Fibroblast of upper back skin (primary cell): ENCODE measurements at places on chromosomes 7 and 10.

DNA sequence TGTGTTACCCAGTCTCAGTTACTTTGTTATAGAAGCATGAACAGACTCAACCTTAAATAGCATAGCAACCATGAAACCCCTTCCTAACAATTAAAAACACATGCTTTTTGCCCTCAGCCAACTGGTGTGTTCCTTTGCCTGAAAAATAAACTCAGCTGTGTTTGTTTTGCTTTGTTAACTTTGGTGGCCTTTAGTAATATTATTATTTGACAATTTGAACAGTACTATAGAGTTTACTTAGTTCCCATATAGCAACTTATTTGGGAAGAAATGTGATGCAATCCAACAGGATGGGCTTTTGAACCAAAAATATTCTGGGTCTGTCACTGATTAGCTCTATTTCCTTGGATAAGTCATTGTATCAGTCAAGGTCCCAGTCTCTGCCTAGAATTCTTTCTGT, 22.5 kb upstream of the MKLN1 start:
- DNase-seq, result no peak

DNA sequence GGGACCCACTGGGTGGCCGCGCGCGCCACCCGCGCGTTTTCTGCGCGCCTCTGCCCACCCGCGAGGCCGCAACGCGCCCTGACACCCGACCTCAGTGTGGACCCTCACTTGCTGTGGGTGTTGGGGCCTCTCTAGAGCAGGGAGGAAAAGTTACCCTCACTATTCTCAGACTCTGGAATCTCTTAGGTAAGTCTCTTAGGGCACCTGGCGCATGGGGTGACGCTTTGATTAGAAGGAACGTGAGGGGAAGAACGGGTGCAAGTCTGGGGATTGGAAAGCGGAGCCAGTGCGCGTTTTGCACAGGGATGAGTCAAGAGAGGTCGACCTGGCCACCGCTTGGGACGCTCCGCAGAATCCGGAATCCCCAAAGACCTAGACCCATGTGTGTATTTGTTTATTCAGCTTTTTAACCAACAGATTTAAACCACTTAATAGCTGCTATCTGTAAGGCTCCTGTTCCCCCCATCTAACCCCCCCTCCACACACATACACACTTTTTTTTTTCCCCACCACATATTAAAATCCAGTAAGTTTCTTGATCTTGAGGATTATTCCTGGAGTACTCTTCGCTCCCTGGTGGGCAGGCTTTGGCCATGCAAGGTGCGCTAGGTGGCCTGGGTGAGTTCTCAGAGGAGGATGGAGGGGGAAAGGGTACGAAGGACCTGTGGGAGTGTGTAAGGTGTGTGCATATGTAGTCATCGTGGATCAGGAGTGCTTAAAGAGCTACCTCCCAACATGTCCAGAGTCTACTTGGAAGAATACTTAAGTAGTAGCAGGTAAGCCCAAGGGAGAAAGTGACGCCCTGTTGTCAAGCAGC, 169.1 kb upstream of the PPP1R3A start:
- DNase-seq, result no peak

DNA sequence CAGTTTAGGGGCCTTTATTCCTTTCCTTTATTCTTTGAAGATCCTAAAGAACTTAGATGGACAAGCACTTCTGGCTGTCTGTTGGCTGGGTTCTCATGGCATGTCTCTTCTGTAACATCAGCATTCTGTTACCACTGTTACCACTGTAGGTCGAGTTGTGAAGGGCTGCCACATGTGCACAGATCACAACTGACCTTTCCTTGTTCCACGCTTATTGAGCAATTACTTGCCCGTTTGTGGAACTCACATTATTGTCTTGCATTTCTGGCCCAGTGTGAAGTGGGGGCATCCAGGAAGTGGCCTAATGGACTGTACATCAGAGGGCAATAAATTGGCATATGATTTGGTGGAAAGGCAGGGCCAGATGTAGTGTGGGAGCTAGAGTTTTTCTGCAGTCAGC, 23.7 kb downstream of the GBF1 start:
- no peak for DNase-seq

DNA sequence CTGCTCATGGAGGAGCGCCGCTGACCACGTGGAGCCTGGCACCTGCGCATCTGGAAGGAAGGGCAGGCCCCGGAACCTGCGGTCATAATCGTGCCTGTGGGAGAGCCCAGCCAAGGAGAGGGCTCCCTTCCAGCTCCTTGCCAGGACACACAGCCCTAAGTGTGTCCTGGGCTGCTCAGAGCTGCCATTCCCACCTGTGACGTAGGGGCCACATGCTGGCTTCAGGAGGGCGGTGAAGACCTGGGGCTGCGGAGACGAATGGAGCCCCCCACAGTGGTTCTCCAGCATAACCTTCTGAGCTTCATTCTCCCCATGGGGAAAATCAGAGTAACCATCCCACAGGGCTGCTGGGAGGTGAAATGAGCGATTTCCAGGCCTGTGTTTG, 127.6 kb upstream of the CHST15 start:
- DNase-seq, result no peak

GRCh38 chr10:113616244-113617074, 47.4 kb downstream of the NRAP start:
- DNase-seq, result peak; percentile 6

DNA sequence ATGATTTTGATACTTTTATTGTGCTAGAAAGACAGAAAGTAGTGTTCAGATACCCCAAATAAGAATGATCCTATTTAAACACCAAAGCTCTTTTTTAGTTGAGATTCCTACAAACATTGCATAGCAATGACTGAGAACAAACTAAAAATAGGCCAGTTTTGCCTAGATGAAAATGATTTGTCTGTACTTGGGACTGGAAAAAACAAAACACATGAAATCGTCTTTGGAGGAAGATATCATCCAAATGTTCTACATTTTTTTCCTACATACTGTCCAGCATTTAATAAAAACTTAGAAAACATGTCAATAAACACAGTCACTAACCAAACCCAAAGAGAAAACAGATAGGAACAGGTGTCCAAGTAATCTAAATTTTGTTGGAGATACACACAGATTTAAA, 111.6 kb upstream of the MEOX2 start:
- no peak for DNase-seq

GRCh38 chr10:79184657-79185056, 115.9 kb downstream of the ZMIZ1 start:
- no peak for DNase-seq

DNA sequence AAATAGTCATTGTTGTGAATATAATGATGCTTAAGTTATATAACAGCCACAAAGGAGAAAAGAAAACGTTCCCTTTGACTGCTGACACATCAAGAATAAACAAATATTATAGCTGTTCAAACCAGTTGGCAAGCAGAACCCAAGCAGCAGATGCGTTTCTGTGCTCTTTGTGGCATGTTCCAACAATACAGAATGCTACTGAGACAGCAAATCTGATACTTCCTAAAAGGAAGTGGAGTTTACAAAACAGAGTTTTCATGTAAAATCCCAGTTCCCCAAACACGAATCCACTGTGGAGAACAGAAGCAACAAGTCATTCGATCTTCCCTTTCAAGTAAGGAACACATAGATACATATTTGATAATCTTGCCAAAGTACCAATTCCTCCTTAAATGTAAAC, 170.9 kb upstream of the ASAH2 start:
- no peak for DNase-seq

DNA sequence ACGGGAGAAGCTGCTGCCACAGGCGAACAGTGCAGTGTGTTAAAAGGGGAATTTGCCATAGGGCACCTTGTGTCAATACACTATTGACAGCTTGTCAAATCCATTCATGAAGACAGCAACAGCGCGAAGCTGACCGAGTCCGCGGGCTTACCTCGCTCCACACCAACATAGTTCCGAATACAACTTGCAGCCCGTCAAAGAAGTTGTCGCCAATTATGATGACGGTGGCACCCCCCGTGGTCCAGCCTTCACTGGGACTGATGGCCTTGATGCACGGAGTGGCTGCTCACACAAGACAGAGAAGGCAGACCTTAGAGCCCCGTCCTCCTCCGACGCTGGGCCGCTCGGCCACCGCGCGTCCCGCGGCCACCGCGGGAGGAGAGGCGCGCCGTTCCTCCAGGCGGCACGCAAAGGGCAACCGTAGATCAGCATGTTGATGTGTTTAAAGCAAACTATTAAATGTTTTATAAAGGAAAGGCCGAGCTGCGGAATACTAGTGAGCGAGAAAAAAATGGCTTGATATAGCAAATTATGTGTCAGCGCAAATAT, 96.4 kb downstream of the EBF3 start:
- DNase-seq, result no peak

- peak; percentile 47 for DNase-seq
Measured at GRCh38 chr10:93821051-93821772, 63.5 kb downstream of the LGI1 start.

GRCh38 chr10:50917486-50917885, 32.1 kb upstream of the A1CF start:
- peak; percentile 61 for DNase-seq

- peak; percentile 65 for DNase-seq
Measured at GRCh38 chr7:157271315-157271990, 65.4 kb upstream of the DNAJB6 start.

- DNase-seq, result no peak
Measured at GRCh38 chr10:99590799-99591198, 29.4 kb downstream of the SLC25A28 start.

DNA sequence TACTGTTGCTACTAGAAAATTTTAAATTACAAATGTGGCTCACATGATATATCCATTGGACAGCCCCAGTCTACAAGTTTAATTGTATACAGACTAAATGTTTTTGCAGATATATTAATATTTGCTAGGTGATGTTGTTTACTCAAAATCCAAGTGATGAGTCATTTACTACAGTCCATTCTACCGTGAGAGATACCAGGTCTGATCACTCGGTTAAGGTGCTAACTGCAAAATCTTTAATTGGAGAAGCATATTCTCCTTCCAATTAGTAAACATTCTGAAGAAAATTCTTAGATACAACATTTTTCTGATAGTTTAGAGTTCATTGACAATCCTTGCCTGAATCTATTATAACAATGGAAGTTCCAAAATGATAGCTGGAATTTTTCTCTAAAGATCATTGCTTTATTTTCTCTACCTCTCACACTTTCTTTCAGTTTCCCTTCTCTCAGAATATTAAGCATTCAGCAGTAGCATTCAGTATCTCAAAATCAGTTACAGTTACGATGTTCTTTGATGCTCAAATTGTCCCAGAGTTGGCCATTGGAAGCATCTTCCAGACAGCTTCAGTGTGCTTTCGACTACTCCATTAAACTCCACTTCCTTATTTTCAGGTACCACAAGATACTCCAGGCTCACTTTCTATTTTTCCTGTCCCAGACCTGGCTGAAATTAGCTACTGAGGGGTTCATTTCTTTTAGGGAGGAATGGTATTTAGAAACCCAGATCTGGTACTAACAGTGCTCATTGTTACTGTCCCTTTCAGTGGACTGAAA, 2.3 kb downstream of the ABCB1 start:
- DNase-seq, result no peak

- peak; percentile 86 for DNase-seq
Measured at GRCh38 chr10:59098831-59099452, 77.5 kb upstream of the PHYHIPL start.

- DNase-seq, result peak; percentile 94
Measured at GRCh38 chr10:63798599-63799498, 277.6 kb downstream of the REEP3 start.

- DNase-seq, result no peak
Measured at GRCh38 chr7:92121681-92122080, 12.6 kb downstream of the CYP51A1 start.

DNA sequence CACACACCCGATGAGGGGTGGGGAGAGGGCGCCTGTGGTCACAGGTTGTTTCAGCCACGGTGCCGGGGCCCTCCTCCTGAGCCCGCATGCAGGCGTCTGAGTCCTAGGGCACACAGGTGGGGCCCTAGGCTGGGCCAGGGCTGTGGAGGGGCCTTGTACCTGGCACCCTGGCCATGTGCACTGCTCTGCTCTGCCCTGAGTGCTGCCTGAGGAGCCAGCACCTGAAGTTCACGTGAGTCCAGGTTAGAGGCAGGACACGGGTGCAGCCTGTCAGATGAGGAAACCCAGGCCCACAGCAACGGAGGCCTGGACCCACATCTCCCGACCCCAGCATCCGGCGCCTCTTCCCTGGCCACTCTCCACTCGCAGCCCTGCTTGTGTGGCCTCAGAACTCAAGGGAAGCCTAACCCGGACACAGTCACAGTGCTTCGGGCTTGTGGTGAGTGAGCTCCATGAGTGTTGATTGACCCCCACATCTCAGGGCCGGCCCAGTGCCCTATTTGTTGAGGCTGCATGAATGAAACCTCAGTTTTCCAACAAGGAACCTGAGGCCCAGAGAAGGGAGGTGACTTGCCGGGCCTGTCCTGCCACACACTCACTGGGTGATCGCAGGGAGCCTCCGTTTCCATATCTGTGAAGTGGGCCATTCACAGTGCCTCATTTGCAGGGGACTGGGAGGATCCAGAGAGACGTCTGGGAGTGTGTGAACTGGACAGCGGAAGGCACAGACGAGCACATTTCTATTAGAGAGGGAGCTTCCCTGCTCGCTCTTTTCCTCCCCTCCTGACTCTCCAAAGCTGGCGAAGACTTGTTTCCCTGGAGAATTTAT, 39.6 kb downstream of the PPIF start:
- DNase-seq, result no peak

DNA sequence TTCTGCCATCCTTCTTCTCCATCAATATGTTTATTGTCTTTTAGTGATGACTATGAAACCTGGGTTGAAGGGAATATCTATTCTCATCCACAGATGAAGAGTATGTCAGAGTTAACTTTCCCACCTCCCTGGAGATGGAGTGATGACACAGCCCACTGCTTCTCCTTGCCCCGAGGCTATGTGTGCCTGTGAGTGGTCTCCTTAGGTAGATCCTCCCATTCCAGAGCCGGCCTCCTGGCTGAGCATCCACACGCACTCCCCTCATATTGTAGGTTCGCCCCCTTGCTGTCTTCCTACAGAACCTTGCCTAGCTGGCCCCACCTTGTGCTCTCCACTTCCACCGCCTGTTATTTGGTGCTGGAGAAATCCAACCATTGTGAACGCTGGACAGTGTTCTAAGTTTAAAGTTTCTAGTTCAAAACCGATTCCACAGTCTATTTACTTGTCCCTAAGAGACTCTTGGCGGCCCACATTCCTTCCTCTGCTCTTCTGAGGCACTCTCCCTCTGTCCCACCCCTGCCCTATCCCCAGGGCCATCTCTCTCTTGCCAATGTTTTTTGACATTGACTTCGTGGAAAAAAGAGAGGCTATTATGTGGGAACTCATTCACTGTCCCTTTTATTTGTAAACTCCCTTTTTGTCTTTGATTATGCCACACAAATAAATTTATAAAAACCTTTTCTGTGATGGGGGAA, 168.0 kb downstream of the ZNF438 start:
- no peak for DNase-seq

DNA sequence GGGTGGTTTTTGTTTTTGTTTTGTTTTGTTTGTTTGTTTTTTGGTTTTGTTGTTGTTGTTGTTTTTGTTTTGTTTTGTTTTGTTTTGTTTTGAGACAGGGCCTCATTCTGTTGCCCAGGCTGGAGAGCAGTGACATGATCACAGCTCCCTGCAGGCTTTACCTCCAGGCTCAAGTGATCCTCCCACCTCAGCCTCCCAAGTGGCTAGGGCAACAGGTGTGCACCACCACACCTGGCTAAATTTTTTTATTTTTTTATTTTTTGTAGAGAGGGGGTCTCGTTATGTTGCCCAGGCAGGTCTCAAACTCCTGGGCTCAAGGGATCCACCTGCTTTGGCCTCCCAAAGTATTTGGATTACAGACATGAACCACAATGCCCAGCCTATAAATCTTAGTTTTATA, 115.9 kb upstream of the NFE2L3 start:
- no peak for DNase-seq

GRCh38 chr10:115606086-115606485, 512.9 kb downstream of the ATRNL1 start:
- DNase-seq, result peak; percentile 63
